ENCODE measurements at places on chromosomes 7 and 10.

- no peak for DNase-seq
Observed at GRCh38 chr10:89532476-89532875, 2.9 kb downstream of the SLC16A12 start.

DNA sequence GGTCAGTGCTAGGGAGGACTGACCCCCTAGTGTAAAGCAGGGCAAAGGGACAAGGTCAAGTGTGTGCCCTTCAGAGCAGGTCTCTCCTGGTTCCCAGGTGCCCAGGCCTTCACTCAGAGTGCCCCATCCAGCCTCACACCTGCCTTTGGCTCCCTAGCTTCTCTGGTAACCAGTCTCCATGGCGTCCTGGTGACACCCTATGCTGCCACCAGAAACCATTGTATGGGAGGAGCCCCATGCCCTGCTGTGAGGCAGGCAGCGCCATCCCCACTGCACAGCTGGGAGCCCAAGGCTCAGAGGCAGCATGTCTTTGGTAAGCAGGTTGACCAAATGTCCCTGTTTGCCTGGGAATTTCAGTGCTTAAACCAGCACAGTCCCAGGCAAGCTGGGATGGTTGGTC lies 33.1 kb upstream of the HMX3 start:
- DNase-seq = no peak

DNA sequence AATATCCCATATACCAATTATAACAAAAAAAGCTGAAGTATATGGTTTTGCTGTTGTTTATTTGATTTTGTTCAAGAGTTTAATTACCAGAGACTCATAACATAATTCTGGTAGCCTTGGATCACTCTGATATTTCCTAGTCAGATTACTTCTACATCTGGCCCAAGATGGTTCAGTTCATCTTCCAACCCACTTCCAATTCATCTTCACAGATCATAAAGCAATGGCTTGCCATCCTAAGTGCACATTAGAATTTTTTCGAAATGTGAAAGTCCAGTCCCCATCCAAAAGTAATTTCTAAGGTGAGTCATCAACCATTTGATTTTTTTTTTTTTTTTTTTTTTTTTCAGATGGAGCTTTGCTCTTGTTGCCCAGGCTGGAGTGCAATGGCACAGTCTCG lies 8.0 kb upstream of the HIBADH start:
- DNase-seq = no peak

DNA sequence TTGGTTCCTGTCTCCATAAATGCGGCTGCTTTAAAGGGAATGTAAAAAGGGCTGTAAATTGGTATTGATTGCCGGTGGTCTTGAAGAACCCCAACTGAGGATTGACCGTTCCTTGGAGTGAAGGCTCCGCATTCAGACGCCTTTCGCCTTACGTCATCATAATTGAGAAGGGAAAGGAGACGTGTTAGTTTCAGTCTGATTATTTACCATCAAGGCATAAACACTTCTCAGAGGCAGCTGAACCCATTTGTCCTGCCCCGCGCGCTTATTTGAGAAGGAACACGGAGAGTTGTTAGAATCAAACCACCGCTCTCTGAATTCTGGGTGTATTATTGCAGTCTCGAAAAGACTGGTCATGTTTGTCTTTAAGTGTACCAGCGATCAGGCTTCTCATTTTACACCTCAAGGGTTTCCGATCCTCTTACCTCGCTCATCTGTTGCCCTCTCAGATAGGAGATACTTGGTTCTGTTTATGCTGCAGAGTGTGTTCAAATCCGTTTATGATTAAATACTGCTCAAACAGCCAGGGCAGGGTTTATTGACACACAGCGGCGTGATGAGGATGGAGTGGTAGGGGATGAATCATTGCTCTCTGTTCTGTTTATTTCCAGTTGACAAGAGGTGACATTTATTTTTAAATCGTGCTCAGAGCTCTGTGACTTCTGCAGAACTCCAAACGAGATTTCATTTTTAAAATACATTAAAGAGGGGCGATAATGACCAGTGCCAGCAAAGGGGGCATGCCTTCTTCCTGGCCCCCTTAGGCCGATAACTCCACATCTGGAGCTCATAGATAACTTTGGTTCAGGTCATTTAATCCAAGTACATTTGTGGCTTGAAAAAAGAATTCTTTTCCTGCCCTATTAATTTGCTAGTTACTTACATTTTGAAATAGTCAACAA lies 30.4 kb downstream of the FOXK1 start:
- no peak for DNase-seq

DNA sequence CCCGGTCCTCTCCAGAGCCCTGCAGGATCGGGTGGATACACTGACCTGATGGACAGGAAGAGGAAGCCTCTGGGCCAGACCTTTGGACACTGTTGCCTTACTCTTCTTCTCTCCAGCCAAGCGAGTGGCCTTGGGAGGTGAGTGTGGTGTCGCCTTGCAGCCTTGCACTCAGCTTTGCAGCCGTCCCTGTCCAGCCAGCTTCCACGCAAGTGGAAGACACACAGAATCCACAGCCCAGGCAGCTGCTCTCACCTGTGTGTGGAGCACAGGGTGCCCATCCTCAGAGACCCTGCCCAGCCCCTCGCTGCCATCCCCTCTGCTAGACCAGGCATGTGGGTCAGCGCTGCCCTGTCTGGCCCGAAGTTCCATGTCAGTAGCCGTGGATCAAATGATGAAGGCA lies 239.1 kb downstream of the EBF3 start:
- no peak for DNase-seq

DNA sequence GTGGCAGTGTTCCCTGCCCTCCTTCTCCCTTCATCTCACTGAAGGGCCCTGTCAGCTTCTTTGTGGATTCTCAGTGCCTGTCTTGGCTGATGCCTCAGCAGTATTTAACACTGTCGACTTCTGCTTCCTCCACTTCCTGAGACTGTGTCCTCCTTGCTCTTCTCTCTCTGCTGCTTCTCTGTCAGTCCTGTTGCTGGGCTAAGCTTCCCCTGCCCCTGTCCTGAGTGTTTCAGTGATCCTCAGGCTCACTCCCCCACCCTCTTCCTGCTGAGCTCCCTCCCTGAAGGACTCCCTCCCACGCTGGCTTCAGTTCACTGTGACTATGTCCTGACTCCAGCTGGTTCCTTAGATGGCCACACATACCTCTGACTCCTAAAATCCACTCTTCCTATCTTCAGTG lies 64.9 kb downstream of the CREM start:
- DNase-seq = no peak

DNA sequence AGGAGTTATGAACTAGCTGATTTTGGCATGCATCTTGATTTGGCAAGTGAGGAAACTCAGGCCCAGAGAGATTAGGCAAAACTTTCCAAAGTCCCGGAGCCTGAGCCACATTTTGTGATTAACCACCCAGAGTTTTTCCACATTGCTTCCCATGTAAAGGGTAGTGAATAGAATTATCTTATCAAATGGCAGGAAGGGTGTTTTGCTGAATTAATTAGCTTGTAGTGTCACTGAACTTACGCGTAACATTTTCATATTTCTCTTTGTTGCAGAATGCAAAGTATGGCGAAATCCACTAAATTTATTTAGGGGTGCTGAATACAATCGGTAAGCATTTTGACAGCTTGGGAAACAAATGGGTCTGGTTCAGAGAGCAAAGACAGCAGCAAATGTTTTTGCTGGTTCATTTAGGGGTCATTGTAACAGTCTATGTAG lies 176.2 kb downstream of the ST7 start:
- DNase-seq = no peak

DNA sequence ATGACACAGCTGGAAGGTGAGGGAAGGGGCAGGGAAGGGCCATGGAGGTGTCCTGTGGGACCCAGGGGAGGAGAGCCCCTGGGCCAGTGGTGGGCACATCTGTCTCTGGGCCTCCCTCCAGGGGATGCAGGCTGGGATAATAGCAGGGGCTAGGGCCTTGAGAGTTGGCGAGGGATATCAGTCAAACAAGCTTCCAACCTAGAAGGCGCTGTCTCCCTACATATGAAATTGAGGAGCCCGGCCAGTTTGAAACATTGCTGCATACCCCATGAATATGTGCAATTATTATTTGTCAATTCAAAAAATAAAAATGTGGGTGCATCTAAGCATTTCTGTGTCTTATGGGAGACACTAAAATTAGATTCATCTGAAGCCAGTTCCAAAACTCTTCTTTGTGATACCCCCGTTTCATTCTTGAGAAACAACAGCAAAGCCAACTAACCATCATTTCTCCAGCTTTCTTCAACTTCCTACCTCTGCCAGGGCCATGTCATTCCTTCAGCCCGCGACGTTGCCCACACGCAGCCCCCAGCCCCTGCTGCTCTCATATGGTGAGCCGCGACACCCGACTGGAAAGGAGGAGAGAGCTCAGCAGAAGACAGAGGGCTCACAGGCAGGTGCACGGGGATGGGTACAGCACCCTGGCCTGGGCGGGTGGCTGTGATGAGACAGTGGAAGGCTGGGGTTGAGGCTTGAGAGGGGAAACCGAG lies 418.7 kb downstream of the GLRX3 start:
- DNase-seq = no peak

- DNase-seq = no peak
Observed at GRCh38 chr10:117431160-117431559, 55.9 kb upstream of the PDZD8 start.

- peak; percentile 7 for DNase-seq
Observed at GRCh38 chr10:80156216-80156615, 23.7 kb downstream of the PLAC9 start.

DNA sequence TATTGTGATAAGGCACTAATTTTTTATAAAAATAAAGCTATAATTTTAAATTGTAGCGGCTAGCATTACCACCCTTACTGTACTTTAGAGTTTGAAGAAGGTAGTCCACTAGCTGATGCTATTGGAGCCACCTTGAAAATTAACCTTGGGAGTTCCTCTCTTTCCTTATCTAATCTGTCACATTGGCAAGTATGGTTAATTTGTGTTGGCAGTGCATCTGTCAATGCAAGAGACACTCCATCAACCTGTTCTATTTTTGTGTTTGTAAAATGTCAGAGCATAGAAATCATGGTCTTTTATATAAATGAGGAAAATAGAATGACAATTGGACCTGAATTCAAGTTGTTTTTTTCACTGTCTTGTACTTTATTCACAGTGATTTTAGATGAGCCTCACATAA lies 20.5 kb downstream of the GLCCI1 start:
- no peak for DNase-seq

DNA sequence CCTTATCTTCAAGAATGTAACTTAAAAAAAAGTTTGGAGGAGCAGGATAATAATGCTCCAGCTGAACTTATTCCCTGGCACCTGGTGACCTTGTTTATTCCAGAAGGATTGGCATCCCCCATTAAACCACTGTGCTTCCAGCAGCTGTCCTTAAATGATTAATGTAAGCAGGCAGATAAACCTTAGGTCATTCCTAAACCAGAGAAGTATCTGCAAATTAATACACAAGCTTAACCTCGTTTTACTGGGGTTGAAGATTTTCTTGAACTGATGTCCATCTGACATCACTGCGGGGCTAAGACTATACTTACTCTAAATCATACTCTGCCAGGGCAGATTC lies 116.1 kb upstream of the PALS2 start:
- DNase-seq = no peak

GRCh38 chr10:120115959-120116358 lies 223.4 kb downstream of the SEC23IP start:
- no peak for DNase-seq

GRCh38 chr10:77010430-77010829 lies 627.2 kb downstream of the KCNMA1 start:
- DNase-seq = no peak

All from CD8-positive, alpha-beta memory T cell (primary cell).